ENCODE measurements at places on chromosomes 12 and 14.

GRCh38 chr12:64558754-64559153, 51.5 kb upstream of the RASSF3 start:
- DNase-seq: no peak

DNA sequence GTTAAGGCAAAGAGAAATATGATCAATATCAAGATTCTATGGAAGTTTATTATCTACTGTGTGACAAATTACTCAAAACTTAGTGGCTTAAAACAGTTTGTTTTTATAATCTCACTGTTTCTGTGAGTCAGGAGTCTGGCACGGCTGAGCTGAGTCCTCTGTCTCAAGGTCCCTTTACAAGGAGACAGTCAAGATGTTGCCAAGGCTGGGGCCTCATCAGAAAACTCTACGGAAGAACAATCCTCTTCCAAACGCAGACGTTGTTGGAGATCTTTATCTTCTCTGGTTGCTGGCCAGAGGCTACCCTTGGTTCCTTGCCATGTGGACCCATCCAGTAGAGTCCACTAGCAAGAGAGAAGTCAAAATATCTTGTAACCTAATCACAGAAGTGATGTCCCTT, 100.6 kb upstream of the CCND2 start:
- DNase-seq: no peak

- DNase-seq: no peak
These were observed 41.4 kb downstream of the DYRK4 start for GRCh38 chr12:4603421-4603820.

DNA sequence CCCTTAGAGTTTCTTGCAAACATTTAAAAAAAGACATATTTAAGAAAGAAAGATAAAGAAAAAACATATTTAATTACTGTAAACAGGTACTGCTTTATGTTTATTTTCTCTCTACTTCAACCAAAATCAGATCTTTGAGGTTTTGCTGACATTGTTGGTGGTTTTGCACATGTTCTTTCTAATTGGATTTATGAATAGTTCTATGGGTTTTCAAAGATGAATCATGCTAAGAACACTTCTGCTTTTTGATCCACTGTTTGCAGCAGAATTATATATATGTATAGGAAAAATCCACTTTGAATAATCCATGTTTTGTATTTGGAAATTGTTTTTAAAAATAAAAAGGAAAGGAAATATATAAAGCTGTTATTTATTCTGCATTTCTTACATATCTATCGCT, 78.4 kb downstream of the FRMD6 start:
- DNase-seq: no peak
